Right atrium auricular region (tissue), 2 donors: ENCODE measurements at places on chromosomes 3 and 15. TPM values are rescaled to one million over a fixed set of nuclear protein-coding genes. Genes with fewer than 3 reads are reported as not detected.

The GOLGA6L7 gene
- total RNA-seq, result not detected

The SPESP1 gene
- 4.8 TPM for total RNA-seq

DNA sequence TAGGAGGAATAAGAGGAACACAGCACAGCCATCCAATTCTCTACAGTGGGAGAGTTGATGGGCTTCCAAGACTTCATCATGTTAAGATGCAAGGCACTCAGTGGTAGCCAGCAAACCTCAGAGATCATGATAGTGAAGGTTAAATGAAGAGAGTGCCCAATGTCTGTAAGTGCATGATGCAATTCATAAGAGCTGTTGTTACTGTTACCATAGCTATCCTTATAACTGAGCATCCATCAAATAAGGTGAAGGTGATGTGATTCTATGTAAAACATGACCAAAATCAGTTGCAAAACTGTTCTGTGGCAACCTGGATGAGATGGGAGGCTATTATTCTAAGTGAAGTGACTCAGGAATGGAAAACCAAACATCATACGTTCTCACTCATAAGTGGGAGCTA lies 289.7 kb downstream of the MAGI1 start:
- H3K27ac ChIP-seq, result no peak overlapping the region
- no peak for DNase-seq
- H3K4me1 ChIP-seq, result no peaks in the 10 kb centered on the region
- H3K36me3 ChIP-seq, result no peaks in the 10 kb centered on the region
- no peaks in the 10 kb centered on the region for H3K27me3 ChIP-seq

- H3K4me3 ChIP-seq, result peak overlapping the region; percentile 87
- H3K4me1 ChIP-seq, result no peaks in the 10 kb centered on the region
- no peaks in the 10 kb centered on the region for H3K36me3 ChIP-seq
- no peak for DNase-seq
These were observed 1.2 kb downstream of the FAM98B start for GRCh38 chr15:38455092-38455491.

GRCh38 chr3:122959339-122959738 lies 68.2 kb downstream of the SEMA5B start:
- H3K27ac ChIP-seq, result no peak overlapping the region
- H3K4me1 ChIP-seq, result peaks cover 8% of the 10 kb centered on the region
- DNase-seq, result no peak
- no peaks in the 10 kb centered on the region for H3K27me3 ChIP-seq
- no peak overlapping the region for H3K4me3 ChIP-seq
- H3K36me3 ChIP-seq, result no peaks in the 10 kb centered on the region

DNA sequence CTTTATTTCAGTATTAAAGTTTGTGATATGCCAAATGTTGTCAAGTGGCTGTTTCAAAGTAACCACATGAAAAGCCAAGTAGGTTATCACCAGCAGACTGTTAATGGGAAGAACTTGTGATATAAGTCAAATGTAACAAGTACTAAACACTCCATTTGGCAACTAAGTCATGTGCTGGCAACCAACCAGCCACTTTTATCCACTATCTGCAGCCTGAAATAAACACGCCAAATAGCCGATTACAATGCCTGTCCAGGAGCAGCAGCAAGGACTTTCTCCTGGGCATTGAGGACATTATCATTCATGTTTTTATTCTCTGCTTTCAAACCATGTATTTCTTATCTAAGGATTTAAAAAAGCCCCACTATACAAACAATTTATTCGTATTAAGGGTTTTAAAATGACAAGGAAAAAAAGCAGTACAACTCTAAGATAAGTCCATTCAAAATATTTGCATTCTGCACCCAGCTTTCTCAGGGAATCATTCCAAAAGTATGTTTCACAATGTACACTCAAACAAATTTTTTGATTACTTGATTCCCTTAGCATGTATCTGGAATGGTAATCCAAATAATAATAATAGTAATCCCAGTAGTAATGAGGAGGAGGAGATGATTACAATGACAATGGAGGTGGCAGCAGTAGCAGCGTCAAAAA lies 448.6 kb downstream of the ERC2 start:
- H3K27me3 ChIP-seq, result no peaks in the 10 kb centered on the region
- H3K27ac ChIP-seq, result no peak overlapping the region
- H3K4me3 ChIP-seq, result no peak overlapping the region
- DNase-seq, result no peak
- H3K36me3 ChIP-seq, result no peaks in the 10 kb centered on the region

- H3K4me1 ChIP-seq, result peaks cover 8% of the 10 kb centered on the region
- no peaks in the 10 kb centered on the region for H3K27me3 ChIP-seq
- no peak overlapping the region for H3K4me3 ChIP-seq
- no peak for DNase-seq
These were observed 112.4 kb downstream of the C3orf70 start for GRCh38 chr3:185040425-185040824.

GRCh38 chr15:91938136-91938535 lies 84.6 kb downstream of the SLCO3A1 start:
- H3K4me1 ChIP-seq, result peaks cover 68% of the 10 kb centered on the region
- H3K27me3 ChIP-seq, result no peaks in the 10 kb centered on the region
- DNase-seq, result no peak
- no peak overlapping the region for H3K27ac ChIP-seq
- H3K4me3 ChIP-seq, result no peak overlapping the region

GRCh38 chr3:130383424-130383823 lies 38.0 kb downstream of the COL6A5 start:
- H3K4me3 ChIP-seq, result no peak overlapping the region
- H3K4me1 ChIP-seq, result no peaks in the 10 kb centered on the region
- H3K27me3 ChIP-seq, result no peaks in the 10 kb centered on the region
- DNase-seq, result no peak

DNA sequence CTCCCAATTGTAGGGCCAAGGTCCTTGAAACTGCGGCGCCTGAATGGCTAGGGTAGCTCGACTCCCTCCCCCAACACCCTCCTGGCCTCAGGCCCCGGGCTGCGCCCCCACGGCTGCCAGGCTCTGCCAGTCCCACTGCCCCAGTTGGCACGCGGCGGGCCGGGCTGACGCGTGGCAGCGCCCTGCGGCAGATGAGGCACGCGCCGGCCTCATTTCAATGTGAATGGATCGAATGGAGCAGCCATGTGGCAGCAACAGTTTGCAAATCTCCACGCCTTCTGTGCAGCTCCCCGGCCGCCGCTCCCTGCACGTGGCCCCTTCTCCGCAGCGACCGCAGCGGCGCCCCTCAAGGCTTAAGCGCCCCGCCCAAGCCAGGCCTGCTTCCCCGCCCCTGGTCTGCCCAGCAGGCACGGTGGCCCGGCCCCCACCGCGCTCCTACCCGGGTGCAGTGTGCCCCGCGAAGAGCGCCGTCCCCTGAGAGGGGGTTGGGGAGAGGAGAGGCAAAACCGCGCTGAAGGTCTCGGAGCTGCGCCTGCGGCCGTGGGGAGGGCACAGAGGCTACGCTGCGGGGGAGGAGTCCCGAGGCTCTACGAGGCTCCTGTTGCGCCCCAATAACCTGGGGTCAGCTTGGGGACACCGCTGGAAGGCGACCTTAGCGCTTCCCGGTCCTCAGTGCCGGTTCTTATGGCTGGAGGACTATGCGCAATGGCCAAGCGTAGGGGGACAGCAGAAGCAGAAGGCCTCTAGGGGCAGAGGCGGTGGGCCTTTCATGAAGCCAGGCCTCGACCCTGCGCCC lies 3.1 kb upstream of the DLL4 start:
- H3K4me3 ChIP-seq, result peak overlapping the region; percentile 34
- no peak overlapping the region for H3K27ac ChIP-seq
- peaks cover 18% of the 10 kb centered on the region for H3K27me3 ChIP-seq
- peaks cover 57% of the 10 kb centered on the region for H3K4me1 ChIP-seq
- DNase-seq, result no peak
